ENCODE measurements at places on chromosomes 6 and 20.
A peak's percentile ranks its signal among the peaks of the same experiment; 100 is the strongest.

DNA sequence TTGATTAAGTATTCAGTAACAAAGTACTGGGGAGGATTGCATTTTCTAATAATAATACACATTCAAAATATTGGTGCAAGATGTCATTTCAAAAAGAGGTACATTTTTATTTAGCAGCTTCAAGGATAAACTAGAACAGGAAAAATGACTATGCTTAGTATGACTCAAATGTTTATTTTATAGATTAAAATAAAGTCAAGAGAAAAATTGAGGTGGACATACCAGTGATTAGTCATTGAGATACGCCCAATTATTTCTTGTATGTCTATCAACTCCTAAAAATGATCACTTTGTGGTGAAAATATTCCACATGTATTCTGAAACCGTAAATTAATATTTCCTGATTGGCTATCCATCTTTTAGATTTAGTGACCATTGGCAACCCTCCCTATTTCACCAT is 96.7 kb downstream of the PHF3 start:
- DNase-seq, result no peak

GRCh38 chr6:121838842-121839241 is 403.4 kb downstream of the GJA1 start:
- no peak for DNase-seq

DNA sequence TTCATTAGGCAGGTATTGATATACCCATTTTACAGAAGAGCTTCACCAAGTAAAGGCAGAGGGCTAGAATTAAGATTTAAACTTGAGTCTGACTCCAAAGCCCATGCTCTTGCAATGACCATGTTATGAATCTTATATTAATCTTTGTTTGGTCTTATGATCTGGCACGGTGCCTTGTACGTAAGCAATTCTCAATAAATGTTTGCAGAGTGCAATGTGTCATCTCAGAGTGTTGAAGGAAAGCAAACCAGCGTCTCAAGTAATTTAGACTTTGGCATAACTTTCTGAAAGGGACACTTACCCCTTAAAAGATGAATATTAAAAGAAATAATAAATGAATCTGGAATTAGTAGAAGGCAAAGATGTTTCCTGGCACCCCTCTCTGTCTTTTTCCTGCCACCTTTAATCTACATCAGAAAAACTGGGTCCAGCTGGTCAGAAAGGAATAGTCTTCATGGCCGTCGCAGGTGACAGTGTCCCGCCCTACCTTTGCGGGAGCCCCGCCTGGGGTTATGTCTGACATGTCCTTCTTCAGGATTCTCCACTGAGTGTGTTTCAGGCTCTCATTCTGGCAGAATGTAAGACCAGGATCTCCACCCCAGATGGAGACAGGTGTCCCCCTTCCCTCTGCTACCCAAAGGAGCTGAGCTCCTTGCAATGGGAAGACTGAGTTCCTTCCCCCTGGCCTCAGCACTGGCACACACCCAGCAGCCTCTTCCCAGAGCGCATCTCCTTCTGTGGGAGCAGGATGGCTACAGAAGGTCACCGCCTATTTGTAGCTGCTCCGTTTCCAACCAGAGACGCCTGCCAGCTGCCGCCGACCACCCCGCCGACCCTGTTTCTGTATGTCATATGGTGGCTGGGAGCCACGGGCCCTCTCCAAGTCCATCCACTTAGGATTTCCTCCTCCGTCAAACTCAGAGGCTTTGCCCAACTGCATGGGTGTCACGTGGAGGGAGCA is 266.3 kb upstream of the ECI2 start:
- no peak for DNase-seq

- DNase-seq, result no peak
Observed at GRCh38 chr6:131225127-131225526, 89.9 kb downstream of the AKAP7 start.

GRCh38 chr6:6886171-6886885 is 221.4 kb upstream of the RREB1 start:
- DNase-seq, result no peak

- DNase-seq, result no peak
Observed at GRCh38 chr6:149084808-149085556, 232.5 kb upstream of the TAB2 start.

DNA sequence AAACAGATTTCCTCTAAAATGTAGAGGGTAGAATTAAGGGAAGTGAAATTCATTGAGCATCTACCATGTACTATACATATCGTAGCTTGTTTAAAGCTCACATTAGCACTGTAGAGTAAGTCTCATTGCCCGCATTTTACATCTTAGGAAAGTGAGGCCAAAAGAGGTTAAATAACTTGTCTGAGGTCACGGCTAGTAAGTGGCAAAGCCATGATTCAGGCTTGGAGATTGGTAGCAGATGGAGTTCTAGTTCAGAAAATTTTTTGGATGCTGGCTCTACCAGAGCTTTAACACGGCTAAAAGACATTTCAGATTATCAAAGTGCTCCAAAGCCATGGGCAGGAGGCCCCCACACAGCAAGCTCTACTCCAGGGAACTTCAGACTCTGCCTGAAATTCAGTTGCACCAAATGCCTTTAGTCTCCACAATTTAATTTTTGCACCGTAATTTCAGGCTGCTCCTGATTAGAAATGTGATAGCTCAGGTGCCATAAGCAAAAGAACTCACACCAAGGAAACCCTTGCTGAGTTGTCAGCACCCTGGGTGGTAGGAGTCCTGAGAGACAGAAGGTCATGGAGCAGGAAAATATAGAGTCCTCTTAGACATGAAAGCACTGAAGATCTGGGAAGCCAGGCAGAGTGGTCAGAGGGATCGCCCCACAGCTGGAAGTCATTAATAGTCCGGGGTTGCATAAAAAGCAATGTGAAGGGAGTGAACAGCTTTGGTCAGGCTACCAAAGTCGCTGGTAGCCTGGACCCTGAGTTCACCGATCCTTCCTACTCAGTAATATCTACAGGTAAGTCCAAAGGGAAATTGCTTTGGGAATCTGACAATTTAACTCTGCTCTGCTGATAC is 55.2 kb upstream of the ASIP start:
- no peak for DNase-seq

DNA sequence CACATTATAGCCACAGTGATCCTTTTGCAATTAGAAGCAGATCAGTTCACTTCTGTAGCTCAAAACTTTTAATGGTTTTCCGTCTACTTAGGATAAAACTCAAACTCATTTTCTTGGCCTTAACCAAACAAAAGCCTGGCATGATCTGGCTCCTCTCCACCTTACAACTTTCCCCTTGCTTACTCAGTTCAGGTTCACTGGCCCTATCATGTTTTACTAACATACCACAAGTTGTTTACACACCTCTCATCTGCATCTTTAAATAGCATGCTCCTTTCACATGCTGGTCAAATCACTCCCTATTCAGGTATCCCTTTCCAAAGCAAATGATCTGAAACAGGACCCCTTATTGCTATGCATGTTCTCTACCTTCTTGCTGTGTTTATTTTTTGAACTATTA is 191.4 kb upstream of the FAM83B start:
- no peak for DNase-seq

- no peak for DNase-seq
Observed at GRCh38 chr20:57469418-57470211, 55.3 kb downstream of the CTCFL start.

- no peak for DNase-seq
Observed at GRCh38 chr6:52649536-52650160, 21.3 kb upstream of the TMEM14A start.

DNA sequence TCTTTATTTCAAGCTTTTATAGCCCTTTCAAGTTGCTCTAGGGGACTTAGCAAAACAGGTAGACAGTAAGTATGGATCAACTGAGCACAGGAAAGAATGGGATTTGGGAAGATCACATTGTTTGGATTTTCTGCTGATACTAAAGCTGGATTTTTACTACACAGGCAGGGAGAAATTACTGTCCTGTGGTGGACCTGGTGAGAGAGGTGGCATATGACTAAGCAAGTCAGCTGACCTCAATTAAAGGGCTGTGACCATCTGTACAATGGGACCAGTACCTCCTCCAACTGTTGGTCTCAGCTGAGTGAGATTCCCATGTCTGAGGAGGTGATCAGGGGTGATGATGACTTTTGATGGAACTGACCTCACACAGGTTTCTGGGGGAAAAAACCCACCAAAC is 28.0 kb downstream of the RREB1 start:
- DNase-seq, result no peak

- no peak for DNase-seq
Observed at GRCh38 chr6:35638679-35639078, 50.0 kb downstream of the FKBP5 start.

DNA sequence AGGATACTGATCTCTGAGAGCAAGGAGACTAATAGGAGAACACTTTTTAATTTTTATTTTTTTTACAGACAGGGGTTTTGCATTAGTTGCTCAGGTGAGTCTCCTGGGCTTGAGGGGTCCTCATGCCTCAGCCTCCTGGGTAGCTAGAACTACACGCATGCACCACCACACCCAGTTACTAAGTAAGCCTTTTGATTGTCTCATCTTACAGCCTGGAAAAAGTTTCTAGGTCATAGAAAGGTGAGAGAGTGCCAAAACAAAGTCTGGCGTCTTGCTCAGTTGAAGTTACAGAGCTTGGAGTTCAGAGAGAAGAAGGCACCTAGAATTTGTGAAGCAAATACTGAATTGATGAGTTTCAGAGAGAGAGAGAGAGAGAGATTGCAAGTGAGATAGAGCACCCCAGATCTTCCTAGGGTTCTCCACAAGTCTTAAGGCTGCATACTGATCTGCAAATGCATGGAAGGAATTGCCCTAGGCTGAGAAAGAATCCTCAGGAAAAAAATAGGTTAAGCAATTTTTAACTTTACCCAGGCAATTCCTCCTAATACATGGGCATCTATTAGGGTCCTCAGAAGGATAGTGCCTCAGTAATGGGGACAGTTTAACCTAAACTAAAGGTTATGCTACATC is 37.6 kb upstream of the PHIP start:
- no peak for DNase-seq

- no peak for DNase-seq
Observed at GRCh38 chr6:74404366-74404765, 708.4 kb downstream of the CD109 start.

- DNase-seq, result no peak
Observed at GRCh38 chr6:17446713-17447112, 53.3 kb downstream of the CAP2 start.

GRCh38 chr6:162292915-162293314 is 434.7 kb downstream of the PRKN start:
- no peak for DNase-seq

DNA sequence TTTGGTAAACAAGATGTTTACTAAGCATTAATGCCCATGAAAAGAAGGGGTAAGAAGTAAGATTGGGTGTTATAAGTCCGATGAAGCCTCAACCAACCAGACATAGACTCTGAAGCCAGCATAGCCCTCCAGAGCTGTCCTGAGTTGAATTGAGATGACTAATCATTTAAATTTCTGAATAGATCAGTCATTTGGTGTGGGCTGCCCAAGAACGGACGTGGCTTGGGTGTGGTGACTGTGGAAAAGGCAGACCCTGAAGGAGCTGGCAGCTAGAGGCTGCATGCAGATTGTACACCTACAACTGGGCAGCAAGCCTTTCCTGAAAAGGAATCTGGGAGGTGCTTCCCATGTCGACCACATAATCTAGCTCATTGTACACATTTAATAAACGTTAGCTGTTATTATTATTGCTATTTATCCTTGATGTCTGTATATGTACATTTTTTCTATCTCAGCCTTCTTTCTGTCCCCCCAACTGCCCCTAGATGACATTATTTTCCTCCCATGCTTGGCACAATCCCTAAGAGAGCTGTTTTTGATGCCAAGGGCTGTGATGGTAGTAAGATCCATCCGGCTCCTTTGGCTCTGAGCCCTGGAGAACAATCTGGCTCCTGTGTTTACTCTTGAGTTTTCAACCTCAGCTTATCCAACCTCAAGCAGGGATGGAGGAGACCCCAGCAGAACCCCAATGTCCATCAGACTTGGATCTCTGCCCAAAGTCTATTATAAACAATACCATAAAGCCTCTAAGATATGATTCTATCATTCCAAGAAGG is 57.6 kb upstream of the JAG1 start:
- DNase-seq, result no peak

DNA sequence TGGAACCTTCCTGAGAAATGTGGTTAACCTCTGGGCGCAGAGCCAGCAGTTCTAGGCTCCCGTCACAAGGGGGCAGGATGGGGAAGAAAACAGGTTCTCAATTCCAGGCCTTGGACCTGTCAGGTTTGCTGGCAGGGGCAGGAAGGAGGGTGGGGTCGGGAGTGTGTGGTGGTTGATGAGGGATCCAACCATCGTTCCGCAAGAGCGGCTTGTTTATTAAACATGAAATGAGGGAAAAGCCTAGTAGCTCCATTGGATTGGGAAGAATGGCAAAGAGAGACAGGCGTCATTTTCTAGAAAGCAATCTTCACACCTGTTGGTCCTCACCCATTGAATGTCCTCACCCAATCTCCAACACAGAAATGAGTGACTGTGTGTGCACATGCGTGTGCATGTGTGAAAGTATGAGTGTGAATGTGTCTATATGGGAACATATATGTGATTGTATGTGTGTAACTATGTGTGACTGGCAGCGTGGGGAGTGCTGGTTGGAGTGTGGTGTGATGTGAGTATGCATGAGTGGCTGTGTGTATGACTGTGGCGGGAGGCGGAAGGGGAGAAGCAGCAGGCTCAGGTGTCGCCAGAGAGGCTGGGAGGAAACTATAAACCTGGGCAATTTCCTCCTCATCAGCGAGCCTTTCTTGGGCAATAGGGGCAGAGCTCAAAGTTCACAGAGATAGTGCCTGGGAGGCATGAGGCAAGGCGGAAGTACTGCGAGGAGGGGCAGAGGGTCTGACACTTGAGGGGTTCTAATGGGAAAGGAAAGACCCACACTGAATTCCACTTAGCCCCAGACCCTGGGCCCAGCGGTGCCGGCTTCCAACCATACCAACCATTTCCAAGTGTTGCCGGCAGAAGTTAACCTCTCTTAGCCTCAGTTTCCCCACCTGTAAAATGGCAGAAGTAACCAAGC is 29.6 kb downstream of the SRSF3 start:
- peak; percentile 54 for DNase-seq

DNA sequence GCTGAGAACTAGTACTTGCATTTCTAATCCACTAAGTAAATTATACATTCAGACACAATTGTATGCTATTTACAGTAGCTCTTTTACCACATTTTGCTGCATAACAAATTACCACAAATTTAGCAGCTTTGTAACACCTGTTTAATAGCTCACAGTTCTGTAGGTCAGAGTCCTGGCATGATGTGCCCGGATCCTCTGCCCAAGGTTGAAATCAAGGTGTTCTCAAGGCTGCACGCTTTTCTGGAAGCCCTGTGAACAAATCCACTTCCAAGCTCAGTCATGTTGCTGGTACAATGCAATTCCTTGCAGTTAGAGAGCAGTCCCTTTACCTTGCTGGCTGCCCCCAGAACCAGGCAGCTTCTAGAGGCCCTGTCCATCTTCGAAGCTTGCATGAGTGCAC is 716.0 kb downstream of the HACE1 start:
- no peak for DNase-seq

GRCh38 chr20:16477632-16478031 is 95.6 kb downstream of the KIF16B start:
- DNase-seq, result no peak

GRCh38 chr6:166052837-166053236 is 114.8 kb downstream of the TBXT start:
- DNase-seq, result no peak

GRCh38 chr6:18550119-18550518 is 163.0 kb downstream of the RNF144B start:
- no peak for DNase-seq

- DNase-seq, result no peak
Observed at GRCh38 chr20:62238569-62239277, 402 bp downstream of the OSBPL2 start.

Measured in CD8-positive, alpha-beta T cell (primary cell).